ENCODE measurements at places on chromosomes 7 and 10.

GRCh38 chr7:141160246-141160860 is 86.5 kb downstream of the TMEM178B start:
- no peak for DNase-seq

DNA sequence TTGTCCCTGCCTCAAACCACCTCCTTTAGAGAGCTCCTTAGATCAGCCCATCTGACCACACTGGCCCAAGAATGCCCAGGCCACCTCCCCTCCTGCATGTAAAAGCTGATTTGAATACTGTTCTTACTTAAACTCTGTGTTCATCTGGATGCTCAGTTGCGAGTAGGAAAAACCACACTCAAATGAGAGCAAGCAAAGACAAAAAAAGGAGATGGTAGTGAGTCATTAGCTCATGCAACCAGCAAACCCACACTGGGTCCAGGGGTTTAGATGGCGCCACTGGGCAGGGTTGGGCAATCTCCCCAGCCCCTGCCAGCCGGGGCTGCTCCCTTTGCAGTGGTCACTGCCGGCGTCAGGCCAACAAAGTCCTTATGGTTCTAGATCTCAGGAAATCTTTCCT is 32.7 kb downstream of the TSPAN15 start:
- DNase-seq = no peak

DNA sequence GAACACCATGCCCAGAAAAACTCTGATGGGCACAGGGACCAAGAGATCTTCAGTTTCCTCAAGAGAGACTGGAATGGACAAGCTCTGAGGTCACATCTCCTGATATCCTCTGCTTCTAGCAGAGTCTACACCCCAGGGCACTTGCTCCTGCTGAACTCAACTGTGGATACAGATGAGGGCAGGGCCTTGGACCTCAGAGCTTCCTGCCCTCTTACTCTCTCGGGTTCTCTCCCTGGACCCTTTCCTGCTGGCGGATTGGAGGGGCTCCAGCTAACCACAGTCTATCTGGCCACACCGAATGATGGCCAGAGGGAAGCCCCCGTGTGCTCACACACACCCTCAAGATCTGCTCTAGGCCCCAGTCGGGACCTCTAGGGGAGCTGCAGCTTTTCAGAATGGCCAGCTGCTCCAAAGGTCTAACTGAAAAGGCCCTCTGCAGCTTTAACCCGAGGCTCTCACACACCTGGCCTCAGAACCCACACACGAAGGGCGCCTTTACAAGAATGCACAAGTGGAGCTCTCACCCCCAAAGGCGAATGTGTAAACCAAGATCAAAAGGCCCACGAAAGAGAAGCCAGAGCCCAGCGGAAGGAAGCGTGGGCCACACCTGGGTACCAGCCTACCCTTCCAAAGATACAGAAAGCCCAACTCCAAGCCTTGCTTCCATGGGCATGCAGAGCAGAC is 65.5 kb downstream of the FAM53B start:
- DNase-seq = no peak

GRCh38 chr7:23539494-23539907 is 7.7 kb upstream of the TRA2A start:
- DNase-seq = no peak

GRCh38 chr10:84012831-84013458 is 126.4 kb upstream of the GHITM start:
- no peak for DNase-seq

GRCh38 chr10:104445359-104445758 is 91.7 kb downstream of the CFAP58 start:
- DNase-seq = no peak

DNA sequence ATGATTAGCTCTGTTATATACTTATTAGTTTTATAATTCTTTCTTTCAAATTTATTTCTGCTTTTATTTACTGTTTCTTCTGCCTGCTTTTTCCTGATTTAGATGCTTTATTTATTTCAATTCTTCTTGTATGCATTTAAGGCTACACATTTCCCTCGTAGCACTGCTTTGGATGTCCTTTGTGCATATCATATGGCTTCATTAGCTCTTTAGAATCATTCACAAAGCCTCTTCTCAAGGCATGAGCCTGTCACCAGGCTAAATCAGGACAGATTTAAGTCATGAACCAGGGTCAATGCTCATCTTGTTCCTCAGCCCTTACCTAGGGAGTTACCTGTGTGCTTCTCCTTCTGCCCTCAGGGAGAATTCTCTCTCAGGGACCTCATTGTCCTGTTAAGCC is 56.3 kb downstream of the BAMBI start:
- DNase-seq = no peak

All from NCI-H69 (cell line).